ENCODE measurements at places on chromosomes 5 and 9. TPM values are rescaled to one million over a fixed set of nuclear protein-coding genes. Genes with fewer than 3 reads are reported as not detected.

Gene GCNT1
- total RNA-seq: 7.3 TPM

DNA sequence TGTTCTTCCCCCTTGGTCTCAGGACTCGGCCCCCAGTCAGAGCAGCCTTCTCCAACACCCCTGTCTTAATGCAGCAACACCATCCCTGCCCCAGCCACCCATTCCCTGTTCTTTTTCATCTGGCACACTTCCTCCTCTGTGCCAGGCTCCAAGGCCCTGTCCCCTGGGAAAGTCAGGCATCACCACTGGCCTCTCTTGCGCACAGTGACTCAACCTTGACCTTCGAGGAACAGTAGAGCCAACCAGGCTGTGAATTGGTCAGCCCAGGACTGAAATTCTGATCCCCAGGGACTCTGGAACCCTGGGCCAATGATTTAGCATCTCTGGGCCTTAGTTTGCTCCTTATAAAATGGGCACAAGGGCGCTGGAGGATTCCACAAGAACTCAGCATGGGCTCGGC is 10.5 kb upstream of the RALGDS start:
- DNase-seq: no peak

DNA sequence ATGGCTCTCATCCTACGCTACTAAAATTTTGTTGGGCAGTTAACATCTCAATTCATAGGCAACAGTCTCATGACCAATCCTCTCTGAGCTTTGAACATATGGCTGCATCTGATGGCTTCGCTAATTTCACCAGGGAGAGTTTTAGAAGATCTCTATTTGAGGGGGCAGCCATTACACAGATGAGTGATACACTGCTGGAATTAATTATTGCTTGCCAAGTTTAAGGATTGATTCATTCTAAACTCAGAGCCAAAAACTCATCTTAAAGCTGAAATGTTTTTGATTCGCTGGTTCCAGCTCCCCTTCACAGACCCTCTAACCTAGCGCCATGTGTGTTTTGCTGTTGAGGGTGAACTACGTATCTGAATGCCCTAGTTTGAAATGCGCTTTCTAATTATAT is 519.9 kb upstream of the WWC1 start:
- no peak for DNase-seq

GRCh38 chr5:60366489-60366888 is 333.5 kb downstream of the DEPDC1B start:
- peak; percentile 23 for DNase-seq

DNA sequence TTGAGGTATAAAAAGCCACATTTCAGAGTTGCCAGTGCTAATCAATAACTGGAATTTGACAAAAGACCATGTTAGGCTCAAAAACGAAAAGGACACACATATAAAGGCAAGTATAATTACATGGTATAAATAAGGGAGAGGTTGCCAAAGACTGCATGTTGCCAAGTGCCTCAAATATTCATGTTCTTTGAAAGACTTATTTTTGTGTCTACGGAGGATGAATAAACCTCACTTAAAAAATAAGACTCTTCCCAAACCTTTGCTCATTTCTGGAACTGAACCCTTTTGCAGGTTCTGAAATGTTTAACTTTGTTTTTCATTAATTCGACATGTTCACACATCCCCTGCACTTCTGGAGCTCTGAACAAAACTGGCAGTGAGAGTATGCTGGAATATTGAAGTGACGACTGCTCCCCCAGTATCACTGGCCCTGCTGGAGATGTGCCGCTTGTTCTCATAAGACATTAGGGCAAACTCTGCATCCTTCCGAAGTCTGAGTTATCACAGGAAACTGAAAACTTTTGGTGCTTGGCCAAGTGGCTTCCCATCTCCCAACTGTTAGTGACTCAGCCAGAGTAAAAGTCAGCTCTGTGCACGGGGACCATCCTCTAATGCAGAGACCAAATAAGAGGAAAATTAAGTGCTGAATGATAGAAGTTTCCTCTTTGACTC is 336.8 kb downstream of the GLIS3 start:
- peak; percentile 25 for DNase-seq

GRCh38 chr5:45696206-45696836 is at the start of gene HCN1:
HCN1 (minus strand) TSS chr5:45696380.
- DNase-seq: peak; percentile 88

- DNase-seq: no peak
Measured at GRCh38 chr5:111422747-111423720, 89.3 kb downstream of the STARD4 start.

Measured in body of pancreas (tissue), 4 donors.